ENCODE measurements at places on chromosomes 16 and 17.

DNA sequence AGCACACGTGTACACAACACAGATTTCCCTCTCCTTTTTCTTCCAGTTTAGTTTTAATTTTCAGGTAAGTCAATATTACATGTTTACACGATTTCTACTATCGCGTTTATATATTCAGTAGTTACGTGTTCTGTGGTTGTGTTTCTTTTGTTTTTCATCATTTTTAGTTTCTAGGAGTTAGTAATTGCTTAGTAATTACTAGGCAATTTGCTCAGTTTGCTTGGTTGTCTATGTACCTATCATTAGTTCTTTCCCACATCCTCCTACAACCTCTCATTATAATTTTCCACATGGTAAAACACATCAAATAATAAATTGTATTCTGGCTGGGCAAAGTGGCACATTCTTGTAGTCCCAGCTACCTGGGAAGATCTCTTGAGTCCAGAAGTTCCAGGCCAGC, 24.6 kb upstream of the GUCY2D start:
- no peak for DNase-seq

DNA sequence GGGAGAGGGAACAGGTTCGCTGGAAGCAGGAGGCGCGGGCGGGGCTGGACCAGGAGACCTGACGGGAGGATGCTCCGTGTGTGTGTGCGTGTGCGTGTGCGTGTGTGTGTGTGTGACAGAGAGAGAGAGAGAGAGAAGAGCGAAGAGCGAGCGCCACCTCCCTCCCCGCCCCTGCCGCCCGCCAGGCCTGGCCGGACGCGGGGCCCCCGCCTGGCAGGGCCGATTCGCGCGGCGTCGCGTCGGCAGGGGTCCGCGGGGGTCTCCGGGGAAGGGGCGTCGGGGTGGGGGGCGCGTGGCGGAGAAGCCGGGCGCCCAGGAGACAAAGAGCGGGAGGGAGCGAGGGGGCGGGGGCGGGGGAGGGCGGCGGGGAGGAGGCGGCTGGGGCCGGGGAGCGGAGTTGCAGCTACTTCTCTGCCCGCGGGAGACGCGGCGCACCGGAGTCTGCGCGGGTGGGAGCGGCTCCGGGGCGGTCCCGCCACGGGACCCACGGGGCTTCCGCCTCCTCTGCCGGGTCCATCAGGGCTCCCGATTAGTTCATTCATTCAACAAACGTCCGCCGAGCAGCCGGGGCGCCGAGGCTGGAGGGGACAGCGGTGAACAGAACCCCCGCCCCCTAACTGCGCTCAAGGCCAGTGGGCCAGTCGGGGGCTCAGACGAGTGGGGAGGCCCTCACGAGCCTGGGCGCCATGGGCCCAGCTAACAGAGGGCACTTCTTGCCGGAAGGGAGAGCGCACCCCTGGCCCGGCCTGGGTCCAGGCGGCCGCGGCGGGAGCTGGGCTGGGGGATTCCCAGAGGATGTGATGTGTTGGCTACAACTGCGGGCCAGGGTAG, at the start of gene SAMD14:
TSS of gene SAMD14 (minus strand) at position 433 of the 831 bp plus-strand sequence. CDS start 5,201 bp downstream, outside the sequence.
- DNase-seq, result no peak

- no peak for DNase-seq
Measured at GRCh38 chr17:78981010-78981888, 1.5 kb upstream of the LGALS3BP start.

GRCh38 chr17:76297436-76297835, 10.6 kb downstream of the QRICH2 start:
- DNase-seq, result no peak

- DNase-seq, result no peak
Measured at GRCh38 chr17:13230350-13231264, 212.8 kb upstream of the ELAC2 start.

DNA sequence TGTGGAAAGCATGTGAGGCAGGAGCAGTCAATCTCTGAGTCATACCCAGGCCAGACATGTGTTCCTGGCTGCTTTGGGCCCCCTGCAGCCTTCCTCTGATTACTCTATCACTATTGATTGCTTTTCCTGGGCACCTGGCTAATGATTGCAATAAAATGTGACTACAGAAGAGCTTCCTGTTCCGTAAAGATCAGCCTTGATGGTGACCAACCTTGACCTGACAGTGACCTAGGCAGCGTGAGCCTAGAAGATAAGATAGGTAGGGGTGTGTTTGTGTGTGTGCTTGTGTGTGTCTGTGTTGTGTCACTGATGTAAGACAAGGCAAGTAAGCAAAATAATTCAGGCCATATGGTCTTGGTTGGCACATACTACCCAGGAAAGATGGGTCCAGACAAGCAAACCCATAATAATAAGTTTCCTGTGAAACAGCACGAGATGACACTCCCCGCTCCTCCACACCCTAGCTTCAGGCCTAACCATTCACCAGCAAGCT, 367.7 kb upstream of the CDH11 start:
- DNase-seq, result no peak

DNA sequence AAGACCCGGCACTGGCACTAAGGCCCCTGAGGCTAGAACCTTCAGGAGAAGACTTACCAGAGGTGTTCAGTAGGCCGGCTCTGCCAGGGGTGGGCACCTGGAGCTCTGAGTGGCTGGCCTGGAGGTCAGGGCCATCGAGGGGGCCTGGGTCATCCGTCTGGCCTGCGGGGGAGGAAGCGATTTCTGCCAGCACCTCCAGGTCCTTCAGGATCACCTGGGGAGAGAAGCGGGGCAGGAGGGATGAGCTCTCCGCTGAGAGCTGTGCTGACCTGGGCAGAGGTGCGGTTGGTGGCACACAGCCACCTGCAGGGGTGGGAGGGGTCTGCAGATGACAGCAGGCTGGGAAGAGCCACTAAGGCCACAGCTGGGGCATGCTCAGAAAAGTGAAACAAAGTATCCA, 56.6 kb downstream of the VAC14 start:
- DNase-seq, result no peak

DNA sequence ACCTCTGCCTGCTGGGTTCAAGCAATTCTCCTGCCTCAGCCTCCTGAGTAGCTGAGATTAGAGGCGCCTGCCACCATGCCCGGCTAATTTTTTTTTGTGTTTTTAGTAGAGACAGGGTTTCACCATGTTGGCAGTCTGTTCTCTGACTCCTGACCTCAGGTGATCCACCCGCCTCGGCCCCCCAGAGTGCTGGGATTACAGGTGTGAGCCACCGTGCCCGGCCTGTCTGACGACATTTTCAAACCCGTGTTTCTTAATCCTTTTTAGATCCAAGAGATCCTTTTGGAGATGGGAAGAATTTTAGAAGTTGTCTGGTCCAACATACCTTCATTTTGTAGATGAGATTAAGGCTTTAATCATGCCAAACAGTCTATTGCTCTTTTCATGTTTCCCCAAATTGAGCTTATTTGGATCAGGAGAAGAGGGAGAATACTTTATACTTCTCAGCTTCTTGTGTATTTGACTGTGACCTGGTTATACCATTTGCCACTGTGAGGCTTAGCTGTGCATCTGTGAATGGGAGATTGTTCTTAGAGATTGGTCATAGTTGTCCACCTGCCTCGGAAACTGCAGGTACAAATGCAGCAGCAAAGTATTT, 25.8 kb downstream of the USP10 start:
- DNase-seq, result no peak

GRCh38 chr17:62673614-62674362, 46.3 kb downstream of the MRC2 start:
- no peak for DNase-seq

- no peak for DNase-seq
Measured at GRCh38 chr17:63369233-63369632, 76.9 kb downstream of the CYB561 start.

DNA sequence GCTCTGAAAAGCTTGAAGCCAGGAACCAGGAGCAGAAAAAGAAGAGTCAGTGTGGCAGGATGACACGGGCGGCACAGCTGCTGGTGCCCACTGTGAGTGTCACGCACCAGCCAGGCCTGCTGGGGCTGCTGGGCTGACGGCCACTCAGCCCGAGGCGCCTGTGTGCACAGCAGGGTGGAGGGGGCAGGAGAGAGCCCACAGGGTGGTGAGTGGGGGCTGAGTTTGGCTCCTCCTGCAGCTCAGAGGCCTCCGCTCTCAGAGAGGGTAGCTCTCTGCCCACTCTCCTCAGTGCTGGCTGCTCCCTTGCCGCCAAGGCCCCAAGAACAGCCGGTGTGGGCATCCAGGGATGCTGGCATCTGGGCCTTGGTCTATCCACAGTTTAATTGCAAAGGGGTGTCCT, 59.6 kb downstream of the GSG1L start:
- DNase-seq, result no peak

GRCh38 chr17:48003417-48004151, 32.7 kb downstream of the CDK5RAP3 start:
- DNase-seq, result no peak

GRCh38 chr17:74206332-74206818, 2.9 kb downstream of the RPL38 start:
- no peak for DNase-seq

GRCh38 chr17:6959700-6960099, 36.1 kb upstream of the ALOX12 start:
- DNase-seq, result no peak

- no peak for DNase-seq
Measured at GRCh38 chr17:27538156-27538955, 82.1 kb downstream of the KSR1 start.

DNA sequence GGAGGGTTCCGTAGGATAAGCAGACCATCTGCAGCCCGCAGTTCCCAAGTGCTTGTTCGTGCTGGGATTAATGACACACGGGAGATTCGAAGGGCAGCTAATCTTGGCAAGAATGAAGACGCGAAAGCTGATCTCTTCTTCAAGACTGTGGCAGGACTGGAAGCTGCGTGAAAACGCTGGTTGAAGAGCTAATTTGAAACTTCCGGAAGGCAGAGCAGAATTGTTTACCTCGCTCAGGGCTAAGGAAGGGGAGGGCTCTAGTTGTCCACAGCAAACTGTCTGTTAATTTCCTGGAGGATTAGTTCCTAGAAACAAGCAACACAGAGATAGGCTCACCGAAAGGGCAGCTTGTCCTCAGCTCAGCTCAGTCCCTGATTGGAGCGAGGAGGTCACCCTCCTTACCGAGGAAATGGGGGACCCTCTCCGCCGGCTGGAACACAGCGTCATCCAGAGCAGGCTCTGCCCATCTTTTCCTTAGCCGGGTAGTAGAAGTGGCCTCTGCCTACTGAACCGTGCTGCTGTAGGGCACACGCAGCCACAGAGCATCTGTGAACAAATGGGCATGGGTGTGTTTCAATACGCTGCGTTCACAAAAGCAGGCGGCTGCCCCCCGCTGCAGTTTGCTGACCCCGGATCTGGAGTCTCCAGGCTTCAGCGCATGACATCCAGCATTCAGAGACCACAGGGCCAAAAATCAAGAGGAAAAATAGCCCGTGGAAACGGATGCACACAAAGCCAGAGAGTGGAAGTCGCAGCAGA, 16.7 kb upstream of the BAIAP2 start:
- no peak for DNase-seq

- DNase-seq, result no peak
Measured at GRCh38 chr17:78019367-78019975, 61.0 kb downstream of the TNRC6C start.

GRCh38 chr17:19285213-19285900, 48.2 kb downstream of the EPN2 start:
- no peak for DNase-seq

GRCh38 chr17:18191236-18191667, 7.6 kb downstream of the ALKBH5 start:
- DNase-seq, result no peak

GRCh38 chr17:58320570-58321323, 7.8 kb downstream of the TSPOAP1 start:
- DNase-seq, result no peak

- DNase-seq, result no peak
Measured at GRCh38 chr17:72465191-72466024, 344.6 kb downstream of the SOX9 start.

DNA sequence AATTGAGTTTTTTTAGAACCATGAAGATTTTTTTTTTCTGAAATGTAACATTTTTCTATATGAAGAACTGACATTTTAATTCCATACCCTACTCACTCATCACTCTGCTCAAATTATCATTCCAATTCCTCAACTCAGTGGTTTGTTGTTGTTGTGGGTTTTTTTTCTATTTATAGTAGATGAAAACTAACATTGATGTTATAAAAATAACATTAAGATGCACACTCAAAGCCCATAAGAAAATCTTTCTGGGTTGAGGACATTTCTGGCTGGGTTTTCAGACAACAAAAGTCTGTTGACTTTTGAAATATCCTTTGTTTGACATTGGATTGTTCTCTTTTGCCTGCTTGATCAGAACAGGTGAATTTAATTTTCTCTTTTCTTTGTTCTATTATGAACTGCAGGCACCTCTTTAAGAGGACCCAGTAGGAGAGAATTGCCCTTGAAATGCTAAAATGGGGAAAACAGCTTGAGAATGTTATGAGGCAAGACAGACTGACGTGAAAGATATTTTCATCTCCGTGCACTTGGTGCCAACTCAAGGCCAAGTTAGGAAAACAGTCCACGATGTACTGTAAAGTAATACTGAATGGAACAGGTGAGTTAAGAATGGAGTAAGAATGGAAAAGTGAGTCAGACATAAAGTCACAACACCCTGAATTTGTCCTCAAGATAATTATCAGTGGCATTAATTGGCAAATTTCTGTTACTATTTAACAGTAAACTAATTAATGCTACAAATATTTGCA, 16.1 kb upstream of the ABCA5 start:
- no peak for DNase-seq

DNA sequence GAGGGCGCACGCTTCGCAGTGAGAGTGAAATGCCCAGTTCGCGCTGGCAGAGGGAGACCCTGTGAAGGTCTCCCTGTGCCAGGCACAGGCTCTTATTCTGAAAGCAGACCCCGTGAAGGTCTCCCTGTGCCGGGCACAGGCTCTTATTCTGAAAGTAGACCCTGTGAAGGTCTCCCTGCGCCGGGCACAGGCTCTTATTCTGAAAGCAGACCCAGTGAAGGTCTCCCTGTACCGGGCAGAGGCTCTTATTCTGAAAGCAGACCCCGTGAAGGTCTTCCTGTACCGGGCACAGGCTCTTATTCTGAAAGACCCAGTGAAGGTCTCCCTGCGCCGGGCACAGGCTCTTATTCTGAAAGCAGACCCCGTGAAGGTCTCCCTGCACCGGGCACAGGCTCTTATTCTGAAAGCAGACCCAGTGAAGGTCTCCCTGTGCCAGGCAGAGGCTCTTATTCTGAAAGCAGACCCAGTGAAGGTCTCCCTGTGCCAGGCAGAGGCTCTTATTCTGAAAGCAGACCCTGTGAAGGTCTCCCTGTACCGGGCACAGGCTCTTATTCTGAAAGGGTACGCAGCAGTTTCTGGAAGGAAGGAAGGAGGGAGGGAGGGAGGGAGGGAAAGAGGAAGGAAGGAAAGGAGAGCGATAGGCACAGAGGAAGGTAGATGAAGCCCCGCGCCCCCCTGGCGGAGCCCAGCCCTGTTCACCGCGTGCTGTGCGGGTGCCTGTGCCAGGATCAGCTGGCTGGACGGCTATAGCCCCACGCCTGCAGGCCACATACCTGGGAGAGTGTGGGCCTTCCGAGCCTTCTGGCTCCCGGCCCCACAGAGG, 55.3 kb downstream of the WDR45B start:
- DNase-seq, result no peak

GRCh38 chr16:86681031-86681756, 102.8 kb downstream of the FOXL1 start:
- DNase-seq, result no peak

DNA sequence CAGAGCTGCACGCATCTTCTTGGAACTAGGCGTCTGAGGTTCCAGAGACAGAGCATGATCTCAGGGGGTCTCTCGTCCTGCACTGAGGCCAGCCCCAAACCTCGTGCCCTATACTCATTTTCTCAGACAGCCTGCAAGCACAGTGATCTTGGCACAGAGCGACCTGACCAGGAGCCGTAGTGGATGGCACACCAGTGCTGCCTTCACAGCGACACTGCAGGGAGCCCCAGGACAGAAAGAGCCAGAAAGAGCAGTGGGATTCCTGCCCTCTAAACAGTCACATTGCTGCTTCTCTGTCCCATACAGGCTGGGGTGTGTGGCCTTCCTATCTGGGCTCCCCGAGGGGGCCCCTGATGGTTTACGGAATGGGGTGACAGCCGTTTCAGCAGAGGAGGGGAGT, 131.0 kb downstream of the RBFOX3 start:
- DNase-seq, result no peak
